ENCODE measurements at places on chromosomes 4 and X.
A peak's percentile ranks its signal among the peaks of the same experiment; 100 is the strongest.

DNA sequence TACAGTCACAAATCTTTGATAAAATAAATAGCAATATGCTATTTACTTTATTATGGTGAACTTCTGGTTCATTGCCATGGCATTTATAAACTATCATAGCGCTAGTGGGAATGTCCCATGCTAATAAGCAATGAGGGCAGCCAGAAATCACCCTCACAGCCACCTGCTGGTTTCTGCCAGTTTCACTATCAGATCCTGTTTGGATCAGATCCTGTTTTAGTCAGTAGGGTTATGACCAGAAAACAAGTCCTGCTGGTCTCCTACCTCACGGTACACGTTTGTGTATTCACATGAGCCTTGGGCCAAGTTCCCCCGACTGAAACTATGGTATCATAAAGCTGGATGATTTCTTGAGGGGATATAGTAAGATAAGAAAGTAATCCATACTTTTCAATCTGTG, 17.7 kb downstream of the FOXR2 start:
- DNase-seq = no peak

GRCh38 chr4:165308606-165309005, 18.9 kb upstream of the MSMO1 start:
- no peak for DNase-seq

DNA sequence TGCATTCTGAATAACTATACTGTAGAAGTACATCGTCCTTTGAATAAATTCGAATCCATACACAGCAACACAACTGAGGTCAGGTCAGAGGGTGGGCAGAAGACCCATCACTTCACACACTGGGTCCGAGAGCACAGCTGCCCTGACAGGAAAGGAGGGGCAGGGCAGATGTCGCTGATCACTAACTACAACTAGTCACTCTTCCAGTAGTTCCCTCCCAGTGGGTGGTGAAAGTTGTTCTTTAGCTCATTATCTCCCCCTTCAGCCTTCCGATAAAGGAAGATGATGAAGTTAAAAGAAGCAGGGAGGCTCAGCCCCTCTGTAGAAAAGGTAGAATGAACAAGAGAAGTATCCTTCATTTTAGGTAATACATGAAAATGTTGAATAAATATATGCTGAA, 278.9 kb downstream of the INPP4B start:
- DNase-seq = no peak

- no peak for DNase-seq
These were observed 27.4 kb downstream of the HOPX start for GRCh38 chr4:56653461-56654237.

GRCh38 chrX:856566-857290, 226.1 kb downstream of the SHOX start:
- DNase-seq = no peak

DNA sequence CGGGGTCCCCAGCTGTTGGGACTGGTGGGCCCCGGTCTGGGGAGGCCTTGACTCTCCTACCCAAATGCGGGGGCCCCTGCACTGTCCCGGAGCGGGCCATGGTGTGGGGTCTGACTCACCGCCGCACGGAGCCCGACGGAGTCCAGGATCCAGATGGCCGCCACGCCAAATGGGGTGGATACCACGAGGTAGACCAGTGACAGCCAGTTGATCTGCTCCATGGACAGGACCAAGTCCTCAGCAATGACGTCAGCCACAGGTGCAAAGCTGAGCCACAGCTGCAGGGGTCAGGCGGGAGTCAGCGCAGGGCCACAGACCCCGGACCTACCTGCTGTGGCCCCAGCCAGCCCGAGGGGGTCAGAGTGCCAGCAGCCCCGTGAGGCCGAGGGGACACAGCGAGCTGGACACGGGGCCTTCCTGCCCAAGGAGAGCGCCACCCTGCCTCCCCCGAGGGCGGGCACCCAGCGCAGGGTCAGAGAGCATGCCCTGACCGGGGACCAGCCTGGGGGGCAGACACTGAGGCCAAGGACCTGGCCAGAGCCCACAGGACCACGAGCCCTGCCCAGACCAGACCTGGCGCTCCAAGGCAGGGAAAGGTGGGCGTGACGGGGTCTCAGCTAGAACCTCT, 2.4 kb downstream of the SLC49A3 start:
- DNase-seq = no peak

DNA sequence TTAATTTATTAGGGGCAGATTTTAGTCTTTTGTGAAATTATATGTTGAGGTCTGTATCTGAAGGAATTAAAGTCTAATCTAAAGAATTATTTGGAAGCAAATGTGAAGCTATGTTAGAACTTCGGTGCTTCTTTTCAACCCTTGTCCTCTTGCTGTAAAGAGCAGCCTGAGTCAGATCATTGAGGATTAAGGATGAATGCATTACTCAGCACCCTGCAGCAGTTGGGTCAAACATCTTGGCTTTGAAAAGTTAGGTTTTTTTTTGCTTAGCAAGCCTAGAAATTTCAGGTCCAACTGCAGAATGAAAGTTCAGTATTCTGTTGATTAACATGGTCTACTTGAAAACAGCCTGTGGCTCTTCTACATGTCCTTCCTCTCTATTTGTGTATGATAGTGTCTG, 57.6 kb downstream of the SLC4A4 start:
- DNase-seq = no peak

- no peak for DNase-seq
These were observed 137.2 kb upstream of the PGRMC2 start for GRCh38 chr4:128424527-128425497.

- DNase-seq = no peak
These were observed 413.3 kb downstream of the SPRY1 start for GRCh38 chr4:123809864-123810263.

- DNase-seq = no peak
These were observed 30.4 kb upstream of the LAMP2 start for GRCh38 chrX:120499301-120500072.

DNA sequence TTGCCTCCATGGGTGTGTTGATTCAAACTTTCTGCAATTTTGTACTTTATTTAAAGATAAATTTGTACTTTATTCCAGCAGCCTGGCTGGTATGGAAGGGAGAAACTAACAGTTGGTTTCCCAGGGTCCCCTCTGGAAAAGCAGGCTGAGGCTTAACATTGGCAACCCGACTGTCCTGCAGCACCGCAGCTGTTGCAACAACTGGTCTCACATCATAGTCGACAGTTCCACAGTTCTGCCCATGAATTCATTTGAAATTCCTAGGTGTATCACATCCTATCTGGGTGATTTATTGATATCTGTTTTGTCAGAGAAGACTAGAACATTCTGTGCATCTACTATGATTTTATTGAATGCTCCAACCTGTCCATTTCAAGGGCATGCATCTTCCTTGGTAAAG, 98.8 kb upstream of the GATB start:
- DNase-seq = no peak

GRCh38 chrX:69113723-69114122, 51.5 kb downstream of the PJA1 start:
- no peak for DNase-seq

DNA sequence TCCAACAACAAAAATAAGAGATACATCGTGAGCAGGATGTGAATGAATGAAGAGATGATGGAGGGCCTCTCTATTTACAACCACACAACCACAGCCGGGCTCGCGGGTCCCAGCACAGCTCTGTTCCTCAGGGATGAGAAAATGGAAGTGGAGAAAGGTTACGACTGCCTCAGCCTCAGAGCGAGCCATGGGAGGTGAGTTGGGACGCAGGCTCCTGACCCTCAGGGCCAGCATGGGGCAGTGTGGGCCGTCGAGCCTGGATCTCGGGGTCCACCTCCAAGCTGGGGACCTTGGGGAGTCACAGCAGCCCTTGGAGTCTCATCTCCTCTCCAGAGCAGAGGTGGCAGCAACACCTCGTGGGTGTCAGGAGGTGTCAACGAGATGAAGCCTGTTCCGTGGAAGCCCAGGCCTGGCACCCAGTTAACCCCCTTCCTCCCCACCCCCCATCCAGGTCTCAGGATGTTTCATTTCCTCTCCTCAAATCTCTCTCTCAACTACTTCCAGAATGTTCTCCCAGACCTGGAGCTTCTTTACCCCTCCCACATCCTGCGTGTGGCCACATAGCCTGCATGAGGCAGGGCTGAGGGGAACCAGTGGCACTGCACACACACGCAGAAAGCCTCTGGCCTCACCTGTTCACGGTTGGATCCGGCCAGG, 25.9 kb downstream of the C4orf50 start:
- DNase-seq = peak; percentile 37

DNA sequence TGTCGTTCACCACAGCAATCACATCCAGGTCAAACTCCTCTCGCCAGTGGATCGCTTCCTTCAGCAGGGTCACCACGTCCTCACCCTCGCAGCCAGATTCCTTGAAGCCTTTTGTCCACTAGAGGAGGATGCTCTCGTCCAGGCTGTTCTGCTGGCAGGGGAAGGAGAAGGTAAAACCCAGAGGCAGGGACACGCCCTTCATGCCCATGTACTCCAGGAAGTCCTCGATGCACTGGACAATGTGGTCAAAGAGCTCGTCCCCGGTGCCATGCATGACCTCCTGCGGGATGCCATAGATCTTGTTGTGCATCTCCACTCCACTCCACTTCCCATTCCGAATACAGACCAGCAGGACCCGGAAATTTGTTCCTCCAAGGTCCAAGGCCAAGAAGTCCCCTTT, 152.4 kb downstream of the TENT5D start:
- no peak for DNase-seq

GRCh38 chrX:84108584-84108983, 79.4 kb downstream of the RPS6KA6 start:
- DNase-seq = no peak

DNA sequence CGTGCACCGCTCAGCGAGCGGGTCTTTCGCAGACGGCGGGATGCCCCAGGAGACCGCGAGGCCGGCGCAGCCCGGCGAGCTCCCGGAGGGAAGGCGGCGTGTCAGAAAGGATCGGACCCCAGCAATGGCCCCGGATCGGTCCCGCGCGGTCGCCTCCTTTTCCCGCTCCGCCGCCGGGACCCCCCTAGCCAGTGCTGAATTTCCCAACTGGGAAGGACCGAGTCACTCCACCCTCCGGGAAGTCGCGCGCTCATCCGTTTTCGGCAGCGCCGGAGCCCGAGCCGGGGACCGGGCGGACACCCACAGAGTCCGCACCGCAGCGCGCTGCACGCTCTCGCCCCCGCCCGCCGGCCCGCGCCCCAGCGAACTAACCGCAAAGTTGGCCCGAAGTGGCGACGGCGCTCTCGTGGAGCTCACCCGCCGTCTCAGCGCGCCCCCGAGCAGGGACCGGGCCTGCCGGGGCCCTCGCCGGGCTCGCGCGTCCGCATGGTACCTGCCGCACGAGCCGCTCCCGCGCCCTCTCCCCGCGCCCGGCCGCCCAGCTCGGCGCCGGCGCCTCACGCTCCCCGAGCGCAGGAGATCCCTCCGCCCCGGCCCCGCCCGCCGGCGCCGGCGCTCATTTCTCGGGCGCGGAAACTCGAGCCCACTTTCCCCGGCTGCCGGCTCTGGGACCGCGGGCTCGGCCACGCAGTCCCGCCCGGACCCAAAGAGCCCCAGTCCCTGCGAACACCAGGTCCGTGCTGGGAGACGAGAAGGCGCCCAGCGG, at the start of gene FAT1:
Gene FAT1, minus strand, starts transcription at position 565 of the 766 bp plus-strand sequence. CDS start 14,029 bp downstream, outside the sequence.
- peak; percentile 50 for DNase-seq

GRCh38 chr4:42915484-42915883, 23.0 kb downstream of the GRXCR1 start:
- DNase-seq = no peak

All from activated CD8-positive, alpha-beta memory T cell treated with anti-CD3 and anti-CD28 coated beads, Interleukin-2, amount 50 U/mL, for 48 hours (primary cell).